ENCODE measurements at places on chromosomes 1 and 21.

DNA sequence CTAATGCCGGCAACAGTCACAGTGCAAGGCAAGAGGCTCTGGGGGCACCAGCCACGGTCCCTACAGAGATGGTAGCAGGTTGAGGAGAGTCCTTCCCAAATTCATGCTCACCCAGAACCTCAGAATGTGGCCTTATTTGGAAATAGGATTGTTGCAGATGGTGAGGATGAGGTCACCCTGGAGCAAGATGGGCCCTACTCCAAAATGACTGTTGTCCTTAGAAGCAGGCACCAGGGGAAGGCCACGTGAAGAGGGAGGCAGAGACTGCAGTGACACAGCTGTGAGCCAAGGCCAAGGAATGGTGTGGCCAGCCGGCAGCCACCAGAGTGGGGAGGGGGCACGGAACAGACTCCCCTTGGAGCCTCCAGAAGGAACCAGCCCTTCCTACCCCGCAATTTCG lies 70.8 kb upstream of the CLDN14 start:
- no peak for DNase-seq

GRCh38 chr1:101188331-101188730 lies 48.5 kb upstream of the S1PR1 start:
- DNase-seq: no peak

DNA sequence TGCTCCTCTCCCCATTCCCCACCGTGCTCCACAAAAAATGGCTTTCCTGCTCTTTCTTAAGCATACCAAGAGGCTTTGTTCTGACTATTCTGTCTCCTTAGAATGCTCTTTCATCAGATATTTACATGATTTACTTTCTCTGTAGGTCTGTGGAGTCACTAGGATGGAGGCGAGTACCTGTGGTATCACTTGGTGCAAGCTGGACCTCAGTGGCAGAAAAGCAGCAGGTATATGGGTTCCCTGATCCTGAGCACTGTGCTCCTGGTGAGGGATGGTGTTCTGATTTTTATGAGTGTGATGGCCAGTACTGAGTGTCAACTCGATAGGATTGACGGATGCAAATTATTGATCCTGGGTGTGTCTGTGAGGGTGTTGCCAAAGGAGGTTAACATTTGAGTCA lies 10.0 kb downstream of the C1orf87 start:
- no peak for DNase-seq

DNA sequence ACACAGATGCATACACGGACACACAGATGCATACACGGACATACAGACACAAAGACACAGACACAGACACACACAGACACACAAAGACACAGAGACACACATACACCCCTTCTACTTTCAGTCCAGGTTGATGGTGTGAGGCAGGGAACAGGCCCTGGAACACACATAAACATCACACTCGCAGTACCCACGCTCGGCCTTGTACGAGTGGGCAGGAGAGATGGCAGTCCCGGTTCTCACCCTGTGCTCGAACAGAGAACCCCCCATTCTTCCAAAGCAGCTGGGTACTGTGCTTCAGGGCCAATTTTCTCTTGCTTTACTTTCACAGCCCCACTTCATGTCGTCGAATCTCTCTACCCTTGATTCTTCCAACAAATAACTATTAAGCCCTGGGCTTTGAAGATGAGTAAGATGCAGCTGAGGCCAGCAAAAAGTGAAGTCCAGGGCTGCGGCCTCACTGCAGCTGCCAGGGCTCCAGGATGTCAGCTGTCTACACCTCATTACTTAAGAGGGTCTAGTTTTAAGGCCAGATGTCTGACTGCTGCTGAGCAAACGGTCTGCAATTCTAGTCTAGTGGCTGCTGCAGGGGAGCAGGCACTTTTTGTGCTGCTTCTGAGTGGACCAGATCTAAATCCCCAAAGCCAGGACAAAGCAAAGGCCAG lies 90.1 kb downstream of the PGBD5 start:
- no peak for DNase-seq

DNA sequence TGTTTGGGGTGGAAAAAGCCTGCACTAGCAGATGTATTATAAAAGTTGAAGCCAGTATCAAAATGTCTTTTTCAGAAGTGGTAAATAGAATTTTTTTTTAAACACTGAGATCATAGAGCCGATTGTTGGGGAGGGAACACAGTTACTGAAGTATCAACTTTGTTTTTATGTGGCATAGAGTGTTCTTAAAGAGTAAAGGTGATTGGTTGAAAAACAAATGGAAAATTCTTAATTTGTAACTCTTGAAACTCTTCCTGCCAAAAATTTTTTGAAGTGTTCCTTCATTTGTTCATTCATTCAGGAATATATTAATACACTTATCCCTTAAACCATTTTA lies 83.3 kb downstream of the DISP1 start:
- no peak for DNase-seq

DNA sequence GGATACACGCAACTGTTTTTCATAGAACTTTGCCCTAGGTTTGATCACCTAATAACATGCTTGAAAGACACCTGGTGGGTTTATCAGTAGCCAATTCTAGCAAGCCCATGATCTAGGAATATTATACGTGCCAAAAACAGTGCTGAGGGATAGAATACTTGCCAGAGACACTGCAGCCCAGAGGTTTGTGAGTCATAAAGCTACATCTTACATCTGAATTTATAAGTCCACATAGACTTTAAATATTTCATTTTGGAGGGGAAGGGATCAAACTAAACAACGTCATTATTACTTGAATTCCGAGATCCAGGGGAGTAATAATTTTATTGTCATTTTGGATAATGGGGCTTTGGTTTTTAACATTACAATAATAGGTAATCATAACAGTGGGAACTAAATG lies 31.7 kb downstream of the RGL1 start:
- no peak for DNase-seq

DNA sequence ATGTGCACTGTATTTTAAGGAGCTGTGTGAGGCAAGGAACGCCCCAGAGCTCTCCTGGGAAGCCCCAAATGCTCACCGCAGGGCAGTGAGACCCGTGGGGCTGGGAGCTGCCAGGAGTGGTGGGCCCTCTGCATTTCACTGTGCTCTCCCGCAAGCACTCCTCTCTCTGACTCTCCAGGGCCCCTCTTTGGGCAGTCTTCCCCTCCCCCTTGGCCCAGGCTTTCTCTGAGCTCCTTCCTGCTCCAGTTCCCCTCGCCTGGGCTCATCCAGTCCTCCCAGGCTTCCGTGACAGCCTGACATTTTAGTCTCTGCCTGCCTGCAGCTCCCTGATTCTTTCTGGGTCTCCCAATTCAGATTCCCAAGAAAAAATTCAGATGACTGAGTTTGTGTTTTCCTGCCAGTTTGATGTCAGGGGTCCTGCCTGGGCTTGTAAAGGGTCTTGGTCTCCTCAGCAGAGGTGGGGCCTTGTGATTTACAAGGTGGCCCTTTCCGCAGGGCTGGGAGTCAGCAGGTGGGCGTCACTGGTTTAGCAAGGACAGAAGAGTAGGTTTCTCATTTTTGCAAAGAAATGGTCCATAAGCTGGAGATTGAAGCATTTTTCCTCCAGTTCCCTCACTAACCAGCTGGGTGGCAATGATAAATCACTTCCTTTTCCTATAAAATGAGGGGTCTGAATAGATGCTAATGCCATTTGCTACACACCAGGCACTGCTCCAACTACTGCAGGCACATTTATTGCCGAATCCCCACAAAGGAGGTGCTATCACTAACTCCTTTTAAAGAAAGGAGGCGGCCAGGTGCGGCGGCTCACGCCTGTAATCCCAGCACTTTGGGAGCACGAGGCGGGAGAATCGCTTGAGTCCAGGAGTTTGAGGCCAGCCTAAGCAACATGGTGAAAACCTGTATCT lies 1.9 kb upstream of the CA6 start:
- DNase-seq: no peak

- DNase-seq: no peak
Observed at GRCh38 chr1:109654519-109654918, 1.4 kb upstream of the GSTM4 start.

DNA sequence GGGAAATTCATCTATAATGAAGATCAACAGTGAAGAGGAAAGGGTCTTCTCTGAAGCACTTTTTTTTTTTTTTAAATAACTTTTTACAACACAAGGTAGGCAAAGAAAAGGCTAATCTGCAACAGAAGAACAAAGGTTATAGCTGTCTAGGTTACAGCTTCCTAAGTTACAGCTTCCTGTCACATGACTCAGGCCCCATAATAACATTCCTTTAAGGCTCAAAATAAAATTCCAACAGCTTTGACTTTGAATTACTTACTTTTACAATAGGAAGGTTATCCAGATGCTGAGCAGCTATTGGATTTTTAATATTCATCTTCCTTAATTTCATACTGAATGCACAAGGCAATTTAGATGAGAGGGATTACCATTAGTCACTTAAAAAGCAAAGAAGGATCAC lies 40.4 kb upstream of the TMEM61 start:
- DNase-seq: no peak

- DNase-seq: no peak
Observed at GRCh38 chr1:4614371-4615137, 39.9 kb upstream of the AJAP1 start.

DNA sequence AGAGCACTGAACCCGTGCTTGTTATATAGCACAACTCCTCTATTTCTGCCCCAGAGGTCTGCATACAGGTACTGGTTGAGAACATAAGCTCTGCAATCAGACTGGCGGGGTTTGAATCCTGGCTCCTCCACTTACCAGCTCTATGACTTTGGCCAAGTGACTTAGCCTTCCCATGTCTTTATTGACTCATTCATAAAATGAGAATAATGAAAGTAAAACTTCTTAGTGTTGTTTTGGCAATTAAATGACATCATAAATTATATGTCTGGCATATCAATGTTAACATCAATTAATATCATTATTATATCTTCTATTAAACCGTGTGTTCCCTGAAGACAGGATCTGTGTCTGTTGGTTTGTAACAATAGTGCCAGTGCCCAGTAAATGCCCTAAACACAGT lies 4.3 kb downstream of the INKA2 start:
- DNase-seq: no peak

GRCh38 chr1:220144051-220144450 lies 50.1 kb downstream of the IARS2 start:
- no peak for DNase-seq

Measured in bone marrow (tissue), 2 donors.